ENCODE measurements at places on chromosomes 6 and 20. TPM values are rescaled to one million over a fixed set of nuclear protein-coding genes. Genes with fewer than 3 reads are reported as not detected.

DNA sequence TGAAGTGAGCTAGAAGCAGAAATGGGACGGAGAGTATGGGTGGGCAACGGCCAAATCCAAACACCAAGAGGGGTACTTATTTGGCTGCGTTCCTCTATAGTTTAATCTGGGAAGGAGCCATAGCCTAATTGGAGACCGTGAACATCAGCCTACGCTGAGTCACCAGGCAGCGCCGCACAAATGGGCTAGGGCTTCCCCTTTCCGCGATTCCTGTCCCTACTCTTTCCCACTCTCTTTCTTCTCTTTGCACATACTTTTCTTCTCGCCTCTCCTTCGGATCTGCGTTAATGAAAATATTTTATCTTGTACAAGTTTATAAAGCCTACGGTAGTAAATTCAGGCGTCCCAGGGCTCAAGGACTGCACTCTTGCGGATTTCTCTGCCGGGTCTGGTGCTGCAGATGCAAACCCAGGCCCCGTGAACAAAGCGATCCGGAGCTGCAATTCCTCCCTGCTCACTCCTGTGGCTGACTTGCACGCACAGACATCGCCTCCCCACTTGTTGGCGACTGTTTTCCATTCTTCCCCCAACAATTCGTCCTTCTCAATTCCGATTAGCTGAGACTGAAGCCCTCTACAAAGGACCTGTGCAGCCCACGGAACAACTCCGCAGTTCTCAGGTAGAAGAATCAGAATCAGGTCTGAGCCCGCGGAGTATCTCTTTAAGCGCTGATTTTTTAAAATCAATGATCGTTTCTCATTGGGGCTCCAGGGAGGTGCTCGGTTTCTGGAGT, 4.2 kb upstream of the TBX18 start:
- peak; percentile 67 for DNase-seq
- H3K36me3 ChIP-seq: peaks cover 3% of the 10 kb centered on the region
- H3K27ac ChIP-seq: peak overlapping the region; percentile 48
- no peaks in the 10 kb centered on the region for H3K27me3 ChIP-seq
- peaks cover 22% of the 10 kb centered on the region for H3K4me1 ChIP-seq

GRCh38 chr6:149934249-149935156, 7.3 kb upstream of the ULBP2 start:
- peaks cover 56% of the 10 kb centered on the region for H3K27me3 ChIP-seq
- peaks cover 9% of the 10 kb centered on the region for H3K4me1 ChIP-seq
- no peak overlapping the region for H3K4me3 ChIP-seq
- no peak overlapping the region for H3K27ac ChIP-seq

DNA sequence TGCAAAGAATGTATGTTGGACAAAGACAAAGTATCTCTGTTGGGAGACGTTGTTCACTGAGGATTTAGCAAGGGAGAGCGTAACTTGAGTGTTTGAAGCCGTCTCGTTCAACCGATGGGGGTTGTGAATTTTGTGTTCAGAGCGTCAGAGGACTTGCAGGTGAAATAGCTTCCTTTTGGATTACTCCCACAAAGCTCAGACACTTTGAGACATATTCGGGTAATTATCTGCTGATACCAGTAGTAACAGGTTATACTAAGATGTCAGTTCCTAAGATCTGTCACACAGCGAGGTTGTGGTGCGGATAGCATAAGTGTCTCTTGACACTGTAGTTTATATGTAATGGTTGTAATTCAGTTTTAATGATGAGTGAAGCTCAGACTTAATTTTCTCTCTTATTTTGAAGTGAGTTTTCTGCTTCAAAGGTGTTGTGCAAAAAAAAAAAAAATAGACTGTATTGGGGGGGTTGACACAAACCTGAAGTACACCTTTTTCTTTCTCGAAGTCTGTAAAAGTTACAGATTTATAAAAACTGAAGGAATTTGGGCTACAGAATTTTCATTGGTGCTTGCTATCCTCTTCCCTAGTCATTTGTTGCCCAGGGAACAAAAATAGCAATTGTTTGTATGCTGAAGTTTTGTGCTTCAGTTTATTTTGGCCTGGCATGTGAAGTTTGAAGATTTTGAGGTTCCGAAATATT, 1.7 kb downstream of the ASXL1 start:
- peaks cover 70% of the 10 kb centered on the region for H3K4me1 ChIP-seq
- peak overlapping the region; percentile 84 for H3K4me3 ChIP-seq
- no peaks in the 10 kb centered on the region for H3K27me3 ChIP-seq
- H3K36me3 ChIP-seq: peaks cover 30% of the 10 kb centered on the region
- H3K27ac ChIP-seq: peak overlapping the region; percentile 98

- H3K4me1 ChIP-seq: no peaks in the 10 kb centered on the region
- H3K4me3 ChIP-seq: no peak overlapping the region
- H3K27ac ChIP-seq: no peak overlapping the region
- H3K36me3 ChIP-seq: no peaks in the 10 kb centered on the region
- no peaks in the 10 kb centered on the region for H3K27me3 ChIP-seq
These were observed 974.1 kb downstream of the EYS start for GRCh38 chr6:64732888-64733287.

- H3K4me1 ChIP-seq: no peaks in the 10 kb centered on the region
- H3K27ac ChIP-seq: no peak overlapping the region
- no peaks in the 10 kb centered on the region for H3K36me3 ChIP-seq
- no peak overlapping the region for H3K4me3 ChIP-seq
- DNase-seq: no peak
These were observed 140.8 kb upstream of the INSM1 start for GRCh38 chr20:20227013-20227571.

- H3K4me3 ChIP-seq: no peak overlapping the region
- no peaks in the 10 kb centered on the region for H3K27me3 ChIP-seq
- DNase-seq: no peak
- no peaks in the 10 kb centered on the region for H3K36me3 ChIP-seq
These were observed 98.0 kb upstream of the KCNG1 start for GRCh38 chr20:51120868-51121267.

DNA sequence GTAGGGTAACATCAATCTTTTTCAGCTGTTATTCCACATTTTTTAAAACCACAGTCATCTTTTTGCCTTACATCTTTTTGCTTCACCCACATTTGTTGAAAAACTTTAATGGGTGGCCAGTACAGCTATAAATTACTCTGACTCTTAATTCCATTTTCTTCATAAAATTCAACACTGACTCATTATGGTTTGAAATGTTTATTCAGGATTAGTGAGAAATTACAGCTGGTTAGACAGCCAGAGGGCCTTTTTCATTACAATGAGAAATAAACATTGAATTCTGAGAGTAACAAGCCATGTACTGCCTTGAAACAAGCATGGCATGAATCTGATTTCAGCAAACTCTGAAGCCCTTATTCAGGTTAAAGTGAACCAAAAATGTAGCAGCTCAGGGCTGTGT, 19.5 kb downstream of the NDUFAF4 start:
- DNase-seq: peak; percentile 56
- H3K36me3 ChIP-seq: no peaks in the 10 kb centered on the region
- no peak overlapping the region for H3K4me3 ChIP-seq
- no peak overlapping the region for H3K27ac ChIP-seq
- H3K27me3 ChIP-seq: no peaks in the 10 kb centered on the region

DNA sequence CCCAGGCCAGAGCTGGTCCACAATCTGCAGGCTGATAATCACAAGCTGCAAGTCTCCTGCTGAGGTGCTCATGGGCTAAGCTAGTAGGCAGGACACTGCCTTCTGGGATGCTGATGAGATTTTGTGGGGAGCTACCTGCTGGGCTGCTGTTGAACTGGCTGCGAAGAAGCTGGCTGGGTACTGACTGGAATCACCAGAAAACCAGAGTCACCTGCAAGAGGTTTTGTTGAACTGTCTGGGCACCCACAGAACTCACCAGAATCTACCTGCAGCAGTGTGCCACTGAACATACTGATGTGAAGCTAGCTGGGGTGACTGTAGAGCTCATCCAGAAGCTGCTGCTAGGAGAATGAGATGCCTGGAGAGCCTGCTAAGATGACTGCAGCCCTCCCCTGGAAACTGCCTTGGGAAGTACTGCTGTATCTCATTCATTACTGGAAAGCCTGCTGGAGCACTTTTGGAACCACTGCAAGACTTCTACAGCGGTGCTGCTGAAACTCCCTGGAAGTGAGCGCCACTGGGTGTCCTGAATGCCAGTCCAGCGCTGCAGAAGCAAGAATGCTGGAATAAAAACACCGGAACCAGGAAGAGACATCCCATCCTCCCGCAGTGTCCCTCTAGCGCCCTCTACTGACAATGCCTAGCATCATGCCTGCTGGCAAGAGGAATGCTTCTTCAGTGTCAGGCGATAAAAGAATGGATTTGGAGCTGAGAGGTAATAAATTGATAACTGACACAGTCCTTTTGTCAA, 64.9 kb upstream of the ARHGAP18 start:
- H3K27ac ChIP-seq: no peak overlapping the region
- H3K4me1 ChIP-seq: no peaks in the 10 kb centered on the region
- H3K36me3 ChIP-seq: no peaks in the 10 kb centered on the region
- no peak overlapping the region for H3K4me3 ChIP-seq

DNA sequence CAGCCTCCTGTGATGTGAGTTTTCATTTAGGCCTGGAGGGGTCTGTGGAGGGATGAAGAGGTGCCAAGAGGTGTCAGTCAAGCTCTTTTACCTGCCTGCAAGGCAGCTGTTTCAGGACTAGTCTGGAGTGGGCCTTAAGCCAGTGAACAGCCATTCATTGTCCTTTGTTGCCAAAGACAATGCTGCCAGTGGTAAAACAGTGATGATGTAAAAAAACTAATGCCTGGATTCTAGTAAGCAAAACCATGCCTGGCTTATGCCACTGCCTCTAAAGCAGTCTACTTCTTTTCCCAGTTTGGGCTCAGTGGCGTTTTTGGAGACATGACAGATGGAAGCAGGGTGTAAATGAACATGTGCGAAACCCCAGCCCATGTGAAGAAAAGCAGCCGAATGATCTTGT, 93.5 kb upstream of the KCNK16 start:
- peak overlapping the region; percentile 71 for H3K27ac ChIP-seq
- no peak for DNase-seq
- no peaks in the 10 kb centered on the region for H3K27me3 ChIP-seq
- H3K36me3 ChIP-seq: no peaks in the 10 kb centered on the region

- peaks cover 8% of the 10 kb centered on the region for H3K27me3 ChIP-seq
- H3K4me3 ChIP-seq: no peak overlapping the region
- no peaks in the 10 kb centered on the region for H3K4me1 ChIP-seq
- no peak for DNase-seq
These were observed 481.1 kb downstream of the TFAP2B start for GRCh38 chr6:51299621-51300380.

DNA sequence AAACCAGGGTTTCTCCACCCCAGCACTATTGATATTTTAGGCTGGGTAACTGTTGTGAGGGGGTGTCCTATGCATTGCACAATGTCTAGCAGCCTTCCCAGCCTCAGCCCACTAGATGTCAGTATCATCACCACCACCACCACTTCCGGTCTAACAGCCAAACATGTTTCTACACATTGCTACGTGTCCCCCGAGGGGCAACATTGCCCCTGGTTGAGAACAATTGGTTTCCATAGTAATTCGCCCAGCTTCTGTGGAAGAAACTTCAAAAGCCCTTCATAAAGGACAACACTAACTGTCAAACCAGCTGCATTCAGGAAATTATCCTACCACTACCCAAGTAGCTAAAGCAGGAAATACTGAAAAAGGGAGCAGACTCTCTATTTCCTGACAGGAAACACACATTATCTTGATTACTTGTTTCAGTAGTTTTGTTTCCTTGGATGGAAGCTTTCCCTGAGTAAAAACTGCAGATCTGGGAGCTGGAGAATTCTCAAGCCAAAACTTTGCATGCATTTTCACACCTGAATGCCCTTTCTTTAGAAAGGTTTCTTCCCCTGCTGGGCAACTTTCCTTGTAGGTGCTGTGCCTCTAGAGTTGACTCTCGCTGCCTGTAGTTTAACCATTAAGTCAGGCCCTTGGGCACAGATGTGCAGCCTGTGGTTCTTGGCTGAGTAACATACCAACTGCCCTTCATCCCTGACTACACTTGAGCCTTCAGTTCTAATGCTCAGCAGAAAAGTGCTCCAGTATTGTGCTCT, 23.6 kb downstream of the PKHD1 start:
- no peaks in the 10 kb centered on the region for H3K4me1 ChIP-seq
- H3K36me3 ChIP-seq: no peaks in the 10 kb centered on the region
- no peak overlapping the region for H3K4me3 ChIP-seq
- 0 out of 2 replicates have a peak, but pooled peaks cover 3% of the 10 kb centered on the region for H3K27me3 ChIP-seq
- peak; percentile 9 for DNase-seq

GRCh38 chr20:34216382-34216742, 24.9 kb upstream of the ASIP start:
- peak overlapping the region; percentile 71 for H3K27ac ChIP-seq
- no peaks in the 10 kb centered on the region for H3K36me3 ChIP-seq
- H3K27me3 ChIP-seq: no peaks in the 10 kb centered on the region
- H3K4me1 ChIP-seq: peaks cover 27% of the 10 kb centered on the region
- peak overlapping the region; percentile 46 for H3K4me3 ChIP-seq
- DNase-seq: no peak

Gene OSBPL2
- total RNA-seq: 14.9 TPM

Gene ESR1
- not detected for total RNA-seq

Gene OR2B6
- total RNA-seq: not detected

Gene MEP1A
- 1.0 TPM for total RNA-seq

Gene IL20RA
- not detected for total RNA-seq

Measured in SJSA1 (cell line).